SJSA1 (cell line): ENCODE measurements at places on chromosomes 4 and X.

GRCh38 chr4:37988670-37989069, 28.5 kb downstream of the PTTG2 start:
- no peak for DNase-seq
- no peaks in the 10 kb centered on the region for H3K27me3 ChIP-seq
- no peak overlapping the region for H3K27ac ChIP-seq
- H3K4me1 ChIP-seq = peaks cover 23% of the 10 kb centered on the region

DNA sequence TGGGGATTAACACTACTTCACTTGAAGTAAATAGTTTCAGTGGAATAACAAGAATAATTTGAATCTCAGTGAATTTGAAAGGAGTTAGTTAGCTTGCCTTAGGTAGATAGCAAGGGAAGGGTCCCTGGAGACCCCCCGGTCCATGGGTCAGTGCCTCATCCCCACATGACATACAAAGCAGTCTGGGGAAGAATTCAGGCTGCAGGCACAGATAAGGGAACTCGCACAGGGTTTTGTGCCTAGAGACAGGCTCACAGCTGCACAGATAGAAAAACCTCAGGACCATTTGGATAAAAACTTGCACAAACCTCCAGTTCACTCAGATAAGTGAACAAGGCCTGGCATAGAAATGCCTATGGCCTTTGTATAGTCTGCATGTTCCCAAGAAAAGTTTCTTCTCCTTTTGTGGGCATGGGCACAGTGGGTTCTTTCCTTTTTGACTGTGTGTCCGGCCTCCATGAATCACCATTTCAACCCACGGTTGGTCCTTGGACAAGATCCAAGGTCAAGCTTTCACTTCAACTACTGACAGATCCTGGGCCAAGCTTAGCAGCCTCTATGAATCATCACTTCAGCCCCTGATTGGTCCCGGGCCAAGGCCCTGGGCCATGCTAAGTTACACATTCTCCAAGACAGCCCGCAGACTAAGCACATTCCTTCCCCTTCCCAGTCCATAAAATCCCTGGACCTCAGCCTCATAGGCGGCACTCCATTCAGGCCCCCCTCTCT, 108.3 kb upstream of the KLHL4 start:
- DNase-seq = peak; percentile 75
- H3K36me3 ChIP-seq = no peaks in the 10 kb centered on the region
- H3K4me1 ChIP-seq = peaks cover 8% of the 10 kb centered on the region; the same call in 1 of the 2 replicates

DNA sequence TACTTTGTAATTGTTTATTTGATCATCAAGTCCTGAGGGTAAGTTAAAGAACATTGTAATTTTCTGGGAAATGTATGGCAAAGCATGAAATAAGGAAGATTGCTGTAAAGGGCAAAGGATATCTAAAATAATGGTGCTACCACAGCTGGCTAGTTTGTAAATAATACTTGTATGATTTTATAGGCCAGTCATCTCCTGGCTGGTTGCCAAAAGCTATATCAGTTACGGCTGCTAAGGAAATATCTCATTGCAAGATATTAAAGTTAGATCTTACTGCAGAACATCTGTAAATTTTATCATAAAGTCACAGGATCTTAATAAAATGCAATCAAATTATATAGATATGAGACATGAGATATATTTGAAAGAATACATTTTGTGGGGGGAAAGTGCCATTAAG, 150.8 kb upstream of the CXCL13 start:
- no peaks in the 10 kb centered on the region for H3K27me3 ChIP-seq
- no peaks in the 10 kb centered on the region for H3K4me1 ChIP-seq
- H3K4me3 ChIP-seq = no peak overlapping the region
- DNase-seq = no peak

GRCh38 chrX:91434351-91435168, at the start of gene PABPC5:
PABPC5 (plus strand) TSS chrX:91434839; CDS start chrX:91435578, 739 bp downstream.
- H3K4me3 ChIP-seq = peak within 1 kb of the TSS; percentile 38
- H3K27ac ChIP-seq = no peak within 1 kb of the TSS
- H3K27me3 ChIP-seq = no peaks in the 10 kb centered on the region
- peak; percentile 69 for DNase-seq

DNA sequence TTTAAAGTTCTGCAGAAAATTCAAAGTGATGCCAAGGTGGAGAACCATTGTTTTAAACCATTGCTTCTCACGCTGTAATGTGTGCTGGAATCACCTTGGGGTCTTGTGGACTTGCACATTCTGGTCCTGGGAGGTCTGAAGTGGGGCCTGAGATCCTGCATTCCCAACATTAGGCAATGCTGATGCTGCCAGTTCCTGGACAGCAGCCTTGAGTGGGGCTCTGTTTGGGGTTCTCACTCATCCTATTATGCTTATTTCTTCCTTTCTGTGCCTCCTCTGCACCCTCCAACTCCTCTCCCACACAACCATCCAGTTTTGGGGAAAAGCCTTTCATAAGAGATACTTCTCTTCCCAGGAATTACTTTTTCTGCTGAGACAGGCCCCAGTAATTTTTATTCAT, 44.2 kb upstream of the RASSF6 start:
- no peaks in the 10 kb centered on the region for H3K27me3 ChIP-seq
- H3K27ac ChIP-seq = no peak overlapping the region
- no peak overlapping the region for H3K4me3 ChIP-seq
- no peak for DNase-seq

GRCh38 chr4:127782025-127782274, 172 bp upstream of the HSPA4L start:
- peaks cover 20% of the 10 kb centered on the region for H3K4me1 ChIP-seq
- no peaks in the 10 kb centered on the region for H3K36me3 ChIP-seq
- H3K27ac ChIP-seq = peak overlapping the region; percentile 13
- no peak for DNase-seq
- peak overlapping the region; percentile 52 for H3K4me3 ChIP-seq

- H3K4me3 ChIP-seq = no peak overlapping the region
- H3K27ac ChIP-seq = no peak overlapping the region
- H3K4me1 ChIP-seq = no peaks in the 10 kb centered on the region
- H3K36me3 ChIP-seq = no peaks in the 10 kb centered on the region
- DNase-seq = no peak
Observed at GRCh38 chr4:9889306-9889705, 107.9 kb downstream of the DRD5 start.

- no peaks in the 10 kb centered on the region for H3K36me3 ChIP-seq
- no peak overlapping the region for H3K27ac ChIP-seq
- H3K27me3 ChIP-seq = no peaks in the 10 kb centered on the region
- DNase-seq = no peak
- H3K4me1 ChIP-seq = no peaks in the 10 kb centered on the region
- no peak overlapping the region for H3K4me3 ChIP-seq
Observed at GRCh38 chrX:19902110-19902509, 14.7 kb upstream of the SH3KBP1 start.

DNA sequence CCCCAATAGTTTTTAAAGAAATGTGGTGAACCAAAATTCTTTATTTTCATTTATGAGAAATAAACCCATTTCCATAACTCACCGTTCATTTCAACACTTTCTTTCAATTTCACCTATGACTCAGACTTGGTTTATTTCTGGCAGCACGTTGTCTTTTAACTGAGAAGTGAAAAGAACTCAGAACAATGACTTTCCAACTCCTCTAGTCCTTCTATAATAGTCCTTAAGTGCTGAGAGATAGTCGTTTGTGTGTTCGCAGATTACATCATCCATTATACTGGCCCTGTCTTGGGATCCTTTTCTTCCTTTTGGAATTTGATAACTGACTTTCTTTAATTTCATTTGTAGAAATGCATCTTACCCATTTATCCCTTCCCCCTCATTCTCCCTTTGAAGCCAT, 113.6 kb downstream of the GLUD2 start:
- no peak overlapping the region for H3K27ac ChIP-seq
- H3K4me1 ChIP-seq = no peaks in the 10 kb centered on the region
- H3K4me3 ChIP-seq = no peak overlapping the region
- no peaks in the 10 kb centered on the region for H3K36me3 ChIP-seq

DNA sequence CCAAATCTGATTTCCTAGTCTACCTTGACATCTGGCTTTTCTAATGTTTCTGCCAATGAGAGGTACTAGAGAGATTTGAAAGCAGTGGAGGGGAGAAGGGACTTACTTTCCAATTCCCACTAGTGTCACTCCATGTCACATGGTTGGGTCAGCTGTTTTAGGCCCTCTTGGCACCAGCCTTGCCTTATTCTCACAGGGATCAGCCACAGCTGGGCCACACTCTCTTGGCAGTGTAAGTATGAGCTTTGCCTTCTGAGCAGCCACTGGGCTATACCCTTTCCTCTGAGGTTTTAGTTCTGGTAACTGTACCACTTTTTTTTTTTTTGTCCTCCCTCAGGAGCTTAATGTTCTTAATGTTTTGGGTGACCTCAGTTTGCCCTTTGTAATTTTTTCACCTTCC, 10.2 kb upstream of the ADH1C start:
- H3K4me3 ChIP-seq = no peak overlapping the region
- no peaks in the 10 kb centered on the region for H3K4me1 ChIP-seq
- no peaks in the 10 kb centered on the region for H3K36me3 ChIP-seq
- H3K27me3 ChIP-seq = no peaks in the 10 kb centered on the region

GRCh38 chrX:2595258-2595657, 94.5 kb upstream of the DHRSX start:
- no peak overlapping the region for H3K27ac ChIP-seq
- H3K4me3 ChIP-seq = no peak overlapping the region
- no peak for DNase-seq
- no peaks in the 10 kb centered on the region for H3K27me3 ChIP-seq
- peaks cover 4% of the 10 kb centered on the region for H3K4me1 ChIP-seq

DNA sequence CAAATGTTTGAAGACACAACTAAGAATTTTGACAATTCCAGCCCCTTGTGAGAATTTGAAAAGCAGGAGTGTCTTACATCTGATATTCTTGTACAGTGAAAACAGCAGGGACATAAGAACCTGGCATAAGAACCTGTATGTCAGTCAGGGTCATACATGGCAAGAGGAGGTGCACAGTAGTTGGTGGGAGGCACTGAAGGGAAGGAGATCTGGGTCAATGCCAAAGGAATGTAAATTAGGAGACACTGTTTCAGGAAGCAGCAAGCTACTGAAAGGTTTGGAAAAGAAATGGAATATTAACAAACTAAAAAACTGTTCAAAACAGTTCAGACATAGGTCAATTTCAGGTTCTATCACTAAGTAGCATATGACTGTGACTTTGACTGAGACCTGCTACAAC, 25.0 kb upstream of the SPP1 start:
- no peaks in the 10 kb centered on the region for H3K27me3 ChIP-seq
- H3K36me3 ChIP-seq = no peaks in the 10 kb centered on the region
- no peak for DNase-seq
- no peak overlapping the region for H3K4me3 ChIP-seq

- no peaks in the 10 kb centered on the region for H3K36me3 ChIP-seq
- DNase-seq = no peak
- no peak overlapping the region for H3K4me3 ChIP-seq
- H3K27ac ChIP-seq = no peak overlapping the region
- no peaks in the 10 kb centered on the region for H3K4me1 ChIP-seq
Observed at GRCh38 chr4:132488555-132488954, 660.5 kb upstream of the PCDH10 start.

DNA sequence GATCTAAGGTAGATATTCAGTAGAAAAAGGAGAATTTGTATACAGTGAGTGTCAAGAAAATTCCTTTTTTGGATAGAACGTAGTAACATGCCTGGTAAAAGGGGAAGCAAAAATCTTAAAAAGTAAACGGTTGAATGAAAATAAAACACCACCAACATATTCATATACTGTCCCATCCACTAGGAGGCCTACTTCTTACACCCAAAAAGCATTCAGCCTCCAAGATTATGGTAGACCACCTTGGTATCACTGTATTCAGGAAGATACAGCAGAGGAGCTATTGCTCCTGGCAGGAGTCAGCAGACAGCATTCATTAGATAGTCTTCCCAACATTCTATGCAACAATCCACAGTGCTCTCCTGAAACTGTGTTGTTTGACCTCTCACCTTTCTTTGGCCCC, 274.6 kb upstream of the MAGEB2 start:
- H3K36me3 ChIP-seq = no peaks in the 10 kb centered on the region
- H3K4me1 ChIP-seq = no peaks in the 10 kb centered on the region
- no peaks in the 10 kb centered on the region for H3K27me3 ChIP-seq
- H3K4me3 ChIP-seq = no peak overlapping the region

- no peaks in the 10 kb centered on the region for H3K27me3 ChIP-seq
- peak; percentile 65 for DNase-seq
- no peaks in the 10 kb centered on the region for H3K36me3 ChIP-seq
- H3K27ac ChIP-seq = no peak overlapping the region
Observed at GRCh38 chrX:47623540-47624027, 3.9 kb upstream of the SYN1 start.

DNA sequence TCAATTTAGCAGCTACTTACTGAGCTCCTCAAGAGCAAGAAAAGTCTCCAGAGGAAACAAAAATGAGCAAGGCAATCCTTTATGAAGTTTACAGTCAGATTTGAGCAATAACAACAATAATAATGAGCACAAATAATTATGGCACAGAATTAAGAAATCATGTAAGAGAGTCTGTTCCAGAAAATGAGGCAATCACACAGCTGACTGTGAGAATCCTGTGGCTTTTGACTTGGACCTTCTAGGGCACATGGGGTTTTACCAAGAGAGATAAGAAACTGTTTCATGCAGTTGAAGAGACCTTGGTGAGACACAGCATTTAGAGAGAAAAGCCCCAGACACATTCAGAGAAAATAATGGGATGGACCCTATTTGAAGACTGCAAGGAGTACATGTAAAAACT, 362.6 kb upstream of the MAGEB2 start:
- H3K27me3 ChIP-seq = no peaks in the 10 kb centered on the region
- no peaks in the 10 kb centered on the region for H3K36me3 ChIP-seq
- no peaks in the 10 kb centered on the region for H3K4me1 ChIP-seq
- H3K27ac ChIP-seq = no peak overlapping the region

DNA sequence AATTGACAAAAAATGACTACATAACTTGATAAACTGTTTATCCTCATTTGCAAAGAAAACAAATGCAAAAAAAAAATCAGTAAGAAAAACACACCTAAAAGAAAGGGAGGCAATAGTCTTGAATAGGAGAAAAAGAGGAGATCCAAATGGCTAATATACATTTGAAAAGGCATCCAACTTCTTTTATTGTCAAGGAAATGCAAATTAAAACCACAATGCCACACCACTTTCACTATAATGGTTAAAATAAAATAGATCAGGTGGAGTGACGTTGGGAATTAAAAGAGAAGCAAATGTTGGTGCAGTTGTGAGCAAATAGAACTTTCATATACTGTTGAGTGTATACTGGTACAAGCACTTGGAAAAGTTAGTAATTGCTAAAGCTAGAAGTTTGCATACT, 3.6 kb downstream of the DCAF4L1 start:
- no peak for DNase-seq
- H3K27ac ChIP-seq = no peak overlapping the region
- H3K27me3 ChIP-seq = no peaks in the 10 kb centered on the region
- no peak overlapping the region for H3K4me3 ChIP-seq
- no peaks in the 10 kb centered on the region for H3K36me3 ChIP-seq
- no peaks in the 10 kb centered on the region for H3K4me1 ChIP-seq
